ENCODE measurements at places on chromosomes 12 and 14.
A peak's percentile ranks its signal among the peaks of the same experiment; 100 is the strongest.

DNA sequence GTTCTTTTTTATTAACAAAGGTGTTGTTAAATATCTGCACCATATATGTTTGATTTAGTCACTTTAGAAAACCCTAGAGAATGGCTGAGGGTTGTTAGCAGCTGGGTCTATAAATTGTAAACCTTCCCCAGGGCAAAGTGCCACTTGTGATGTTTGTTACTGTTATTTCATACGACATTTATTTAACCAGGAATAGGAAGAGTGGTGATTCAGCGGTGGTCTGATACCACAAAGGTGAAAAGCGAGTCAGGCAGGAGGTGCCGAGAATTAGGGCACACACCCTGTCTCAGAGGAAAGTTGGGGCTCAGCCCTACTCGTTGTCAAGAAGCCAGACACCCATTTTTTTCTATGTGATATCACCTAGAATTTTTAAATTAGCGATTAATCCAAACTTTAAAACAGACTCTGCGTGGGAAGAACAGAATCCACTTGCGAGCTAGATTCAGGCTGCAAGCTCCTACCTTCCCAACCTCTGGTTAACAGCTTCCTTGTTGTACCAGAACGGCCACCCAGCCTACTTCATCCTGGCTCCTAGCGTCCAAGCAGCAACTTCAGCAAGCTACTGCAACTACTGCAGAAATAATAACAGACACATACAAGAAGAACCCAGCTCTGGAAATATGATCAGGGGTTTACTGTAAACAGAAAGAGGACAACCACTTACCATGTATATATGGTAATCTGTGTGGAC lies 126.7 kb downstream of the TMEM132D start:
- DNase-seq = no peak

- DNase-seq = peak; percentile 96
These were observed 159.8 kb downstream of the KITLG start for GRCh38 chr12:88420457-88420856.

GRCh38 chr14:28121512-28122297 lies 644.9 kb upstream of the FOXG1 start:
- no peak for DNase-seq

GRCh38 chr12:111757361-111758119 lies 9.2 kb upstream of the ALDH2 start:
- peak; percentile 18 for DNase-seq

DNA sequence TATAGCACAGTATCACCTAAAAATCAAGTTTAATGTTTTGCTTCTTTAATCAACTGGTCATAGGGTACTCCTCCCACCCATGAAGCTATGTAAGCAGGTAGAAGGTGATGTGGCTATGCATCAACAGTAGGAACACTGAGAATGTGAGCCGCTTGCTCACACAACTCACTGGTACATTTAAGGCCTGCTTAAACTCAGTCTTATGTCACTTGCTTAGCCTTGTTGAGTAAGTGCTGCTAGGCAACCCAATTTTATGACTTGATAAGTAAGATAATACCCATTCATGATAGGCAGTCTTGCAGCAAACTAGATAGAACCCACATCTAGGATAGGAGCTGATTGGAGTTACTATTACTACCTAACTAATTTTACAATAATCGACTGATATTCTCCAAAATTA lies 70.0 kb upstream of the BMP4 start:
- DNase-seq = no peak

GRCh38 chr12:95173392-95174251 lies 43.6 kb downstream of the FGD6 start:
- DNase-seq = peak; percentile 82

- DNase-seq = no peak
These were observed 11.7 kb downstream of the DAAM1 start for GRCh38 chr14:59200195-59200594.

GRCh38 chr14:88612981-88613380 lies 50.1 kb downstream of the ZC3H14 start:
- no peak for DNase-seq

DNA sequence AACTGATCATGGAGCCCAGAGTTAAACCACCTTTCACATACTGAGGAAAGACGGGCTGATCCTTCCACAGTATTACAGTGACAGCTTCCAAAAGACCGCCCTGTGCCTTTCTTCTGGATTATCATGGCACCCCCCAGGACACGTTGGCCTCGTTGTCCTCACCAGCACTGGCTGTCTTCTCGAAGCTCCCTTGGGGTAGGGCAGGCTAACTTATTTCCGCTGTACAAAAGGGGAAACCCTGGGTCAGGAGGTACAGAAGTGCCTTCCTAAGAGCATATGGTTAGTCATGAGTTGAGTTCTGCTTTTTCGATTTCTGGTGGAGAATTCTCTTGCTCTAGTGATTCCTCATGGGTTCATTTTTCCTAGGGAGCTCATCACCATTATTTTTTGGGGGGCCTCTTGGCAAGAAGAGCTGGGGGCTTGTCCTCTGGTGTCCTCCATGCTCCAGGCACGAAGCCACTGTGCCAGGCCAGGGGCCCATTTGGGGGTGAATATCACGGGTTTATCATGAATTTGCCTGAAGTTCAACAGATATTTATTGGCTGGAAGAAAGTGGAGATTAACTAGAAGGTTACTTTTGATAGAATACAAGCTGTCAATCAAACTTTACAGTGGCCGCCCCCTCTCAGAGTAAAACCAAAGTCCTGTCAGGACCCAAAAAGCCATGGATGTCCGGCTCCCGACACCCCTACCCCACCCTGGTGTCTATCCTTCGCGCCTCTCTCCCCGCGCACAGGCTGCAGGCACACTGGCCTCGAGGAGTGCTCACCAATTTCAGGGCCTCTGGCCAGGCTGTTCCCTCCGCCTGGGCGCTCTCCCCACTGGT lies 8.8 kb upstream of the TRAF3 start:
- DNase-seq = no peak

DNA sequence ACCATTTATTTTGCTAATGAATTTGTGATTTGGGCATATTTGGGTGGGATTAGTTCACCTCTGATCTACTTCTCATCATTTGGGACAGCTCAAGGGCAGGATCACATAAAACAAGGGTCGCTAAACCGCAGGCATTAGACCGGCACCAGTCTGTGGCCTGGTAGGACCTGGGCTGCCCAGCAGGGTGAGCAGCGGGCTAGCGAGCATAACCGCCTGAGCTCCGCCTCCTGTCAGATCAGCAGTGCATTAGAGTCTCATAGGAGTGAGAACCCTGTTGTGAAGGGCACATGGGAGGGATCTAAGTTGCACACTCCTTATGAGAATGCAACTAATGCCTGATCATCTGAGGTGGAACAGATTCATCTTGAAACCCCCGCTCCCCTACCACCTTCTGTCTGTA lies 785.3 kb downstream of the TRHDE start:
- no peak for DNase-seq

DNA sequence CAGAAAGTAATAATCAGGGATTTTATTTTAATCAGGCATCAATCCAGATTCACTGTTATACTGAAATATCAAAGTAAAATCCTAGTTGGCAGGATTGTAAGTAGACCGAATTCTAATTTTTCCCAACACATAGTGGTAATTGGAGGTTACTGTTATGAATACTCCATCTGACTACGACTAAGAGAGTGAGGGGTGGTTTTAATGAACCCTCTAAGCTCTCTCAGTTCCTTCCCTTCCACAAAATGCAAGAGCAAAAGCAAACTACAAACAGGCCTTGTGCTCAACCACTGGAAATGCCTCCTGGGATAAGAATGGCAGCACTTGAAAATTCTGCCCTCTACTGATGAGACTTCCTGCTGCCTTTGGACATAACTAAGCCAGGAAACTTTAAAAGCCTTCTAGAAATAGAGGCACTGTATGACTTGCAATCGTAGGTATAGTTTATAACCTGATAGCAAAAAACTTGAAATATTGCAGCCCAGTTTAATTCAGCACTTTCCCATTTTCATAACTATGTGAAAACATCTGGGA lies 184.8 kb downstream of the SLC16A7 start:
- peak; percentile 33 for DNase-seq

GRCh38 chr12:98275131-98275475 lies 240.3 kb upstream of the TMPO start:
- DNase-seq = no peak

- no peak for DNase-seq
These were observed 255.3 kb downstream of the ANO2 start for GRCh38 chr12:5689773-5690172.

DNA sequence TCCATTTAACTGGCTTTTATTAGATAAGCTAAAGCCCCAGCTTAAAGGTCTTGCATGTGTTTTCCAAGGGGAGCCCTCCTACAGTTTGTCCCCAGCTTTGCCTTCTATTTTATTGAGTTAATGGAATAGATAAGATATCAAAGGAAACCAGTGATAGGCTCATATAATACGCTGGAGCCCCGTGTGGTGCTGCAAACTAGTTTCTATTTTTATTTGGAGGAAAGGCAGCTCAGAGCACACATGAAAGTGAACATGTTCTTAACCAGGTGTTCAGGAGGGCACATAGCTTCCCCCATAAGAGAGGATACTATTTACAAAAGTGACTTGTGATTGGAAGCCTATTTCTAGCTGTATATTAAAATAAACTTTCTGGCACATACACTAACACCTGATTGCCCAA lies 251.7 kb downstream of the PDZRN4 start:
- DNase-seq = no peak

DNA sequence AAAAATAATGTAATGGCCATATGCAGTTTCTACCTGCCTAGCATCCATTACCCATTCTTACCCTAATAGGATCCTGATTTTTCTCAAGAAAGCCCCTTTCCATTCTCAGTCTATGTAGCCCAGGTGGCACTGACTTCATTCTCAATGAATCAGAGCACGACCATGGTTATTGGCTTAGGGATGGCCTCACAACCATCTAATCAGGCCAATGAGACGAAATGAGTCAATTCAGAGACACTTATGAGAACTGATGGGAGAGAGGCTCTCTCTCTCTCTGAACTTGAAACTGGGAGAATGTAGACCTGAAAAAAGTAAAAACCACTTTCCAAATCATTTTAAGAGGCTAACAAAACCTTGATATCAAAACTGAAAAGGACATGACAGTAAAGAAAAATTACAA lies 45.3 kb upstream of the OXA1L start:
- DNase-seq = no peak

DNA sequence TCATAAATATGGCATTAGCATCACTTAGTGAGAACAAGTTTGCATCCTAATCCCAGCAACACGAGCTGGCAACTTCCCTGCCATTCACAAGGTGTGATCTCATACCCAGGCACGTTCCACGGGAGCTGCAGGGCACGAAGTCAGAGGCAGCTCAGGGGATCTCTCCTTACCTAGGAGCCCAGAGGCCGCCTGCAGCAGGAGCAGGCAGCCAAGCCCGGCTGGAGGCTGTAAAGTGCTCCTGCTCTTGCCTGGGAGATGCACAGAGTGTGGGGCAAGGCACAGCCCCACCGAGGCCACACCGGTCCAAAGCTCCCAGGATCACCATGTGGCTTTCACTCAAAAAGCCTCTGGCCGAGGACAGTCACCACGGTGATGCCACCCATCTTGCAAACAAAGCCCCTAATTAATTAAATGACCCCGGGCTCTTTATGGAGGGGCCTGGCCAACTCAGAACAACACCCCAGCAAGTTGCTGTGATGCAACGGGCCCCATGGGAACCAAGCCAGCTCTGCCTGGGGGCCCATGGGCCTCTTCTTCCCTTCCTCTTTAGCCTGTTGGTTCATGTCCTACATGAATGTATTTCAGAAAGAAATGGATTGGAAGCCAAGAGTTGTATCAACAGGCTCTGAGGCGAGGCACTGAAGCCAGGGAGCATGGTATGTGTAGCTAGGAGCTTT lies 26.5 kb downstream of the NUAK1 start:
- DNase-seq = peak; percentile 26

DNA sequence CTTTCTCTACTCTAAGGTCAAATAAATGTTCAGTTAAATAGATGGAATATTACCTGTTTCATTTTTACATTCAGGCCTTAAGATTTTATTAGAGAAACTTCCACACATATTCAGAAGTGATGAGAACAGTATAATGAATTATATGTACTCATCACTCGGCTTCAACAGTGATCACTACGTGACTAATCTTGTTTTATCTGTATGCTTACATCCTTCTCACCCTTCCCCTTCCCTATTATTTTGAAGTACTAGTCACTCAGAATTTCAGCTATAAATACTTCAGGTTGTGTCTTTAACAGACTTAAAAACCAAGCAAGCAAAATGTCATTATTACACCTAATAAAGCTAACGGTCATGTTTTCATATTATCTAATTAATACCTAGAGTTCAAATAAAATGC lies 34.9 kb downstream of the ETV6 start:
- DNase-seq = peak; percentile 51

GRCh38 chr14:73746520-73747378 lies 32.6 kb upstream of the PNMA1 start:
- no peak for DNase-seq

DNA sequence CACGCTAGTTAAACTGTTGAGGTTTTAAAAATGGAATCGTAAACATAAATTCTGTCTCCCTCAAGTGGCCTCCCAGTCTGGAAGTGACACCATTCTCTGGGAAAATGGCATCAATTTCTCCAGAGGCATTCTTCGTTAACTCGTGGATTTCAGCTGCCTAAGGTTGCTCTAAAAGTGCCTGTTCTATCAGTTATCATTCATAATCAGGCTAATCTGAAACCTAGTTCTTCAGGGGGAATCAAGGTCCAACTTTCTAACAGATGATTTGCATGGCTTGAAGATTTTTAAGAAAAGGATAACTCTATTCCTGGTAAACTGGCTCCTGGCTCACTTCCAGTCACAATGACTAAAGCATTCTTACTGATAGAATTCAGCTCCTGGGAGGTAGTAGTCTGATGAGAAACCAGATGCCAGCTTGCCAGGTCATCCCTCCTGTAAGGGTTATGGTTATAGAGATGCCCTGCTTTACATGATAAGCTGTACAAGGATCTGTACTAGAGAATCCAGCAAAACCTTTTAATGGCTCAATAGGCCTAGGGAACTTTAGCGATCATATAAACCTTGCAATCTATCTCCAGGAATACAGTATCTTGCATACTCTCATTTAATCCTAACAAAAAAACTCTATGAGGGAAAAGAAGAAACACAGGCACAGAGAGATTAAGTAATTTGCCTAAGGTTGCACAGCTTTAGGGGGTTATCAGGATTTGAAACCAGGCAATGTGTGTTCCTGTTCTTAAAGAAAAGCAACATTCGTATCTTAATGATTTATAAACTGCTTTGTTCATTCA lies 1.5 kb downstream of the L3HYPDH start:
- DNase-seq = peak; percentile 95

DNA sequence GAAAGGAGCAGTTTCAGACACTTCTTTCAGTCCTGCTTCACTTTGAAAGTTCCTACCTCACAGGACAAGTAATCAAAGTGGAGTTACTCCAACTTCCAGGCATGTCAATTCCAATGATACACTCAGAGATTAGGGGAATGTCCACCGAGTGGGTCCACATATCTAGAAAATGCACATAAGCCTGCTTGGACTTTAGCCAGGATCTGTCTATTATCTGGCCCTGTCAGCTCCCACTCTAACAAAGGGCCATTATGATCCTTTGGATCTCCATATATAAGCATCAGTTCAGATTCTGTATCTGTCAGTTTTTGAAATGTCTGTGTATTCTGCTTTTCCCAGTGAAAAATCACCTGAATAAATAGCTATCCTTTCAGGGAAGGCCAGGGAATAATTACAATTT lies 112.9 kb upstream of the ATXN7L3B start:
- no peak for DNase-seq

GRCh38 chr12:110135806-110136205 lies 11.6 kb downstream of the IFT81 start:
- DNase-seq = no peak

GRCh38 chr12:6832125-6832524 lies 3.9 kb downstream of the P3H3 start:
- DNase-seq = no peak

GRCh38 chr12:24754690-24755638 lies 193.9 kb downstream of the BCAT1 start:
- DNase-seq = peak; percentile 88
